ENCODE measurements at places on chromosomes 1 and 21. TPM values are rescaled to one million over a fixed set of nuclear protein-coding genes. Genes with fewer than 3 reads are reported as not detected.

DNA sequence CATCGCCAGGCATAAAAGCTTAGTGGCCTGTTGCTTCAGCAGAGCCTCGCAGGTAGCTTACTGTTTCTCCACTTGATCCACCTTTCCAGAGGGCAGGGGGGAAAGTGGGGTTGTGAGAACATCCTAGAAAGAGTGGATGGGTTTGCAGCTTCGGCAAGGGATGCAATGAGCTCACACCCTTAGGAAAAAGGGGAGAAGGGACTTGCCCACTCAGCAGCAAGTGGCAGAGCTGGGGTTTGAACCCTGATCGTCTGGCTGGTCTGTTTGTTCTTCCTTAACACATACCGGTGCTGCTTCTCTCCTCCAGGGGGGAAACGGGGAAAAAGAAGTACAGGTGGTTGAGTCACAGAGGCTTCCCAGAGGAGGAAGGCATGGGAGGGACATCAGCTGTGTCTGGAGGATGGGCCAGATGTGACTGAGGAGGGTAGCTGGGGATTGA is 1.0 kb downstream of the TMEM201 start:
- no peak for DNase-seq

The LINGO4 gene
- total RNA-seq: 0.15 TPM

GRCh38 chr1:18919197-18919905 is 17.0 kb upstream of the ALDH4A1 start:
- no peak for DNase-seq

DNA sequence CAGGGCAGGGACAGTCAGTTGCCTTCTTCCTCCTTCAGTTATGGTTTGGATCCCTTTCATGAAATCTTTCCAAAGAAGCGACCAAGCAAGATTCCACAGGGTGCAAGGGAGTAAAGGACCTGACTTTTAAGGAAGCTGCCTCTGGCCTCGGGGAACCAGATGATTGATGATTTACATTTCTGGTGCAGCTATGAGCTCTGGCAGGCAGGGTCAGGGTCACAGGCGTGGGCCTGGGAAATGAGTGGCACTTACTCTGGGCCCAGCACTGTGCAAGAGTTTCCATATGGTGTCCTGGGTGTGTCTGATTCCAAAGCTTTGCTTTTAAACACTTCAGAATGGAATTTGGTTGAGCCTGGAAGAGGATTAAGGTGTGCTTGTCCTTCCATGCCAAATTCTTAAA is 7.2 kb upstream of the CRABP2 start:
- DNase-seq: no peak

The CDK18 gene
- total RNA-seq: 8.8 TPM

The RHD gene
- total RNA-seq: 0.18 TPM

DNA sequence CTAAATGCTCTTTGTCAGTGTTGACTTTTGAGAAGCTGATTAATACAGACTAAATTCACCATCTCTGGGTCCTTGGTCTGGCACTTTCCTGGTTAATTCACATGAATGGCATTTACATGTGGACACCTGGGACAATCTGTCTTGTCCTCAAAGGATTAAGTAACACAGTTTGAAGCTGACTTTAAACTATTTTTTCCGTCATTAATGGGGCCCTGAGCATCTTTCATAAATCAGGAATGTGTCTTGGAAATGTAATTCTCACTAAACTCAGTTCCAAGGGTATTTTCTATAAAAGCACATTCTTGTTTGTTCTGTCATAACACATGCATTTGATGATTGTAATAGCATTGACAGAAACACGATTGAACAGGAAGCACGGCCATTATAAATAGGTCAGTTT is 26.7 kb upstream of the NBL1 start:
- DNase-seq: no peak

Measured in left lobe of liver (tissue), 2 donors.